ENCODE measurements at places on chromosomes 7 and 10.
A peak's percentile ranks its signal among the peaks of the same experiment; 100 is the strongest.

- no peak for DNase-seq
Observed at GRCh38 chr10:121426307-121426706, 171.9 kb downstream of the FGFR2 start.

GRCh38 chr10:102837230-102837721, at the start of gene CYP17A1:
Gene CYP17A1, minus strand, starts transcription at chr10:102837413. Its CDS starts 52 bp downstream, at chr10:102837361.
- no peak for DNase-seq

DNA sequence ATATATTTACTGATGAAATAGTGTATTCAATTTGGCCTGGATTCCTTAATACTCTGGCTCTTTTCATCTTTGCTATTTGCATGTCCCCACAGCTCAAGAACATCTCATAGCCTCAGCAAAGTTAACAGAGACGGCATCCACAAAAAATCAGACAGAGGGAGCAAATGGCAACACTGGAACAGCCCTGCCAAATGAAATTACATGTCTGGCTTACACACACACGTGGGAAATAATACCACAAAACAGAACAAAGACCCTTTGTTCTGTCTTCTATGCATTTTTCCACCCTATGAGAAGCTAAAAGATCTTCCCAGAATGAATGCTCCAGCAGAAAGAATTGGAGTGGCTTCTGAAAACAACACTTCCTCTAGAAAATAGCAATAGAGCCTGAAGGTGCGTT, 139.5 kb downstream of the ALOX5 start:
- DNase-seq: no peak

DNA sequence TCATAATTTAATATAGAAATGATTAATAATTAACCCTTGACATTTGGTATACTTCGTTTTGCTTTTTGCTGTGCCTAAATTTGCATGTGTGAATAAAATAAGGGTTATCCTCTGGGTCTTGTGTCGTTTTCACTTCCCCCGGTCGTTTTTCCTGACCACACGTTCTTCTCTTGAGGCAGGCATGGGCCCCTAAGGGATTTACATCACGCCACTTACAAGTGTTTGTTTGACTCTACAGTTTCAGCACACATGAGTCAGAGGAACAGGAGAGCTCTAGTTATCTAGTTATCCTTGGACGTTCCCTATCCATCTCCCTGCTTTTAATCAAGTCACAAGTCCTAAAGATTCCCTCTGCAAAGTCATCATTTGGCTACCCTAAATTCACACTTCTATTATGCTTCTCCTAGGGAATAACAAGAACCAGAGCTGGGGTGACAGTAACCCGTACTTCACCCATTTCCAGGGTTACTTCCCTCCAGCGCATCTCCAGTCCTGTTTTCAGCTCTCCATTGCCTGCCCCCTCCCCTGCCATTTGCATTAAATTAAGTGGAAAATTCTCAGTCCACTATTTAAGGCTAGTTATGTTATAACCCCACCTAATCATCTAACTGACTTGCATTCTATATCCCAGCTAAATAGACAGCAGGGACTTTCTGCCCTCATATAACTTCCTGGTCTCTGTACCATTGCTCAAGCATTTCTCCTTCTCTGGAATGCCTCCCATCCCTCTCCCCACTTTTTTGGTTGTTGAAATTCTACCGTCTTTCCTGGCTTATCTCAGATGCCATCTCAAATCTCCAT, 206.9 kb downstream of the PTEN start:
- no peak for DNase-seq

DNA sequence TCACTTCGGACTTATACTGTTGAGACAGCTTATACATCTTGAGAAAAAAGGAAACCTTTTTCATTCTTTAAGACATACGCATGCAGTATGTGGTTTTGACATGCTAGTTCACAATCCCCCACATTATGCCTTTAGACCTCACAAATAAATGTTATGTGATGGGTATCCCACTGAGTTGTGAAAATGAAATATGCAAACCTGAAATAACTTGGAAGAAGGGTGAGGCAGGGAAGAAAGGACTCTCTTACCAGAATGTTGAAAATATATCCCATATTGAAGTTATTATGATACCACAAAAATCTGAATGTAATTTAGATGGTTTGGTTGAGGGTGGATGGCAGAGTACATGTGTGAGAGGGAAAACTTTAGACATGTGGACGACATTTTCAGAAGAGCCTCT, 379.8 kb downstream of the BBS9 start:
- DNase-seq: no peak

DNA sequence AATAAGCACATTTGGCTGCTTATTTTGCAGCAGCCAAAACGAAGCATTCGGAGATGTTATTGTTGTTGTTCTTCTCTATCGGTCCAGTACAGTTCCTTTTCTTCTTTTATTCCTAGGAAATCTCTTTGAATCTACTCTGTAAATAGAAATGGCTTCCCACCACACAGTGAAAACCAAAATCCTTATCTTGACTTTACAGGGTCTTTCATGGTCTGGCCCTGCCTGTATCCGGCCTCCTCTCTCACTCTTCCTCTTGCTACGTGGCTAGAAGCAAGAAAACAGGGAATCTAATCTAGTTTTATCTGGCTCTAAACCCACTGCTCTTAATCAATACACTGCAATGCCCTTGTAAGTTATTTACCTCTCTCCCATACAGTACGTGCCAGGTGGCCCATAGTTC, 926.0 kb upstream of the C7orf33 start:
- DNase-seq: no peak

GRCh38 chr10:88553116-88553752, 29.9 kb downstream of the RNLS start:
- peak; percentile 57 for DNase-seq
